ENCODE measurements at places on chromosomes 1 and 21. TPM values are rescaled to one million over a fixed set of nuclear protein-coding genes. Genes with fewer than 3 reads are reported as not detected.

Gene GNAT2
- 0.92 TPM for total RNA-seq

Gene SPRR4
- total RNA-seq, result not detected

Gene MIXL1
- 0.40 TPM for total RNA-seq

Gene SLC9C2
- not detected for total RNA-seq

Gene WDTC1
- 30.3 TPM for total RNA-seq

Gene ETV3L
- 0.96 TPM for total RNA-seq

Gene RCOR3
- 24.8 TPM for total RNA-seq

Gene UBQLN4
- total RNA-seq, result 31.9 TPM

Gene KIF26B
- total RNA-seq, result 11.6 TPM

Gene SAMSN1
- total RNA-seq, result 45.5 TPM

Gene PAX7
- not detected for total RNA-seq

Gene PTGFRN
- total RNA-seq, result 8.9 TPM

Gene LRRC8B
- total RNA-seq, result 8.9 TPM

Gene TMEM82
- total RNA-seq, result not detected

Gene TMEM125
- 1.1 TPM for total RNA-seq

Gene KIAA1614
- total RNA-seq, result 0.24 TPM

Gene SMAP2
- total RNA-seq, result 115 TPM

Gene VWA5B1
- total RNA-seq, result not detected

Gene TMEM52
- not detected for total RNA-seq

Gene SYT14
- total RNA-seq, result not detected

Gene BMP8B
- total RNA-seq, result 1.2 TPM

Gene DCST1
- not detected for total RNA-seq

Gene GPR37L1
- not detected for total RNA-seq

Gene PPP1R12B
- 5.3 TPM for total RNA-seq

Gene AZIN2
- total RNA-seq, result 0.31 TPM

Gene C1QTNF12
- total RNA-seq, result 0.96 TPM

Gene G0S2
- 0.24 TPM for total RNA-seq

Gene ARMH1
- total RNA-seq, result 18.1 TPM

Gene SPATA45
- total RNA-seq, result not detected

Gene CELA3B
- 4.1 TPM for total RNA-seq

Gene ARHGAP30
- total RNA-seq, result 143 TPM

Gene LCA5L
- not detected for total RNA-seq

Gene OR2T35
- 0.49 TPM for total RNA-seq

Gene TNFSF4
- 10.4 TPM for total RNA-seq

Gene USH2A
- not detected for total RNA-seq

Gene RHD
- not detected for total RNA-seq

Gene LEPR
- 1.2 TPM for total RNA-seq

Gene FMO4
- total RNA-seq, result 0.32 TPM

Gene GOLT1A
- total RNA-seq, result not detected

Gene TDRD10
- total RNA-seq, result not detected

Gene CDC42BPA
- total RNA-seq, result 0.23 TPM

Gene ADORA1
- total RNA-seq, result not detected

Gene GJC2
- total RNA-seq, result 0.44 TPM

Gene GJA4
- total RNA-seq, result 0.18 TPM

Gene PROK1
- not detected for total RNA-seq

Gene ALG14
- 4.8 TPM for total RNA-seq

Gene KLHL20
- 12.5 TPM for total RNA-seq

Gene TTC34
- 0.35 TPM for total RNA-seq

Gene GPR161
- total RNA-seq, result 0.46 TPM

Gene AGT
- total RNA-seq, result 0.69 TPM

Gene NAV1
- total RNA-seq, result 1.3 TPM

Gene CRYAA
- not detected for total RNA-seq

Gene KCNJ15
- 0.46 TPM for total RNA-seq

Gene HJV
- total RNA-seq, result not detected

Gene PHLDA3
- total RNA-seq, result 33.7 TPM
